ENCODE measurements at places on chromosomes 2 and 18.

GRCh38 chr2:237874585-237875161, 15.2 kb downstream of the RAMP1 start:
- DNase-seq = no peak

- DNase-seq = no peak
Measured at GRCh38 chr2:55482186-55482884, 37.2 kb upstream of the CFAP36 start.

DNA sequence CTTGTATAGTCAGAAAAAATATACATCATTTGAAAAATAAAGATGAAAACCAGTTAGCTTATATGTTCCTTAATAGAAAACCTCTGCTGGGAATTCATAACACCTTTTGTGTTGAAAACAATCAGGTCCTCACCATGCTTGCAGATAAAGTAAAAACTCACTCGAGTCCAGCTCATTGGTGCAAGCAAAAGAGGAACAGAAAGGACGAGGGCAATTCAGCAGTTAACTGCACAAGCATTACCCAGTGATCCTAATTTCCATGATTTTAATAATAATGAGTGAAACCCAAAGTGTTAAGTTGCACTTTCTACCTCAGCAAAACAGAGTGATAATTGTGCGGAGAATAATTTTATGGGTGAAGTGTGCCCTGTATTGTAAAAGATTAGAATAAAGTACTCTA, 839.9 kb downstream of the BCL11A start:
- DNase-seq = no peak

GRCh38 chr2:218368621-218369153, 12.0 kb downstream of the CATIP start:
- DNase-seq = no peak

- no peak for DNase-seq
Measured at GRCh38 chr2:234459401-234460009, 37.4 kb downstream of the ARL4C start.

DNA sequence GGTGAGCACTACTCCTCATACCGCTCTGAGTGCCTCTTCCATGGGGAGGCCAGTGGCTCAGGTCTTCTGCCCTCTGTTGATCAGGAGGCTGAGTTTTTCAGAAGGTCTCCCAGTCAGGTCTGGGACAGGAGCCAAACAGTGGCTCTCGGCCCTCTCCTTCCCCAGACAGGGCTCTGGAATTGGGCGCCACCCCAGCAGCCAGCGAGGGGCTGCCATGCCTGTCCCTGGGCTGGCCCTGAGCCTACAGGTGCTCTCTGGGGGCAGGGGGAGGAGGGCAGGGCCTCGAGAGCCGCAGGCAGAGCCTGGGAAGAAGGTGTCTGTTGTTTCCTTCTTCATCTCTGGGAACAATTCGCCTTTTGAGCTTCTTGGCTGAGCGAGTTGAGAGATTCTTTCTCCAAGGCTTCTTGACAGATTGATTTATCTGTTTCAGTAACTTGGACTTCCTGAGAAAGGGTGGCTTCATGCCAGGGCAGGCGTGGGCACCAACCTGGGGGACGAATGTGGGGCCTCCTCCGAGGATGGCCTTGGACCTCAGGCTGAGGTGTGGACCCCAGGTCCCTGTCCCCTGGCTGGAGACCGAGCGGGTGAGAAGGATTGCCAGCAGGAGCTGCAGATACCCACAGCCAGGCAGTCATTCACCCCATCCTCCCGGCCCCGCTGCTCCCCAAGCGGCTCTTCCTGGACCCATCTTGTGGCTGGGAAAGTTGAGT, 64.7 kb upstream of the GLI2 start:
- no peak for DNase-seq

DNA sequence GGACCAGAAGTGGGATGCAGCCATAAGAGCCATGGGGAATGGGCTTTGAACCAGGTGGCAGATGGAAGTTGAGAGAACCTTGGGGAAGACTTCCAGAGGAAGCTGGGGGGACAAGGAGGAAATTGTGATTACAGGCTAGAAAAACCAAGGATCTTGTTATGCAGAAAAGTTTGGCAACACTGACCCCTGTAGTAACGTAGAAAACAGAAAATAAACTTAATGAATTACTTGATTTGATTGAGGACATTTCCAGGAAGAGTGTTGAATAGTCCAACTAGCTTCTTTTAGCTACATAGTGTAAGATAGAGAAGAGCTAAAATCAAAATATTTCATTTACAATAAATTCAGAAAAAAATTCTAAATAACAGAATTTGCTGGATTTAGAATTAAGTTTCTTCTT, 91.9 kb upstream of the GPC1 start:
- DNase-seq = no peak

GRCh38 chr2:151610310-151610709, 124.0 kb downstream of the NEB start:
- no peak for DNase-seq

- no peak for DNase-seq
Measured at GRCh38 chr2:7429733-7430132, 512.5 kb downstream of the RNF144A start.

DNA sequence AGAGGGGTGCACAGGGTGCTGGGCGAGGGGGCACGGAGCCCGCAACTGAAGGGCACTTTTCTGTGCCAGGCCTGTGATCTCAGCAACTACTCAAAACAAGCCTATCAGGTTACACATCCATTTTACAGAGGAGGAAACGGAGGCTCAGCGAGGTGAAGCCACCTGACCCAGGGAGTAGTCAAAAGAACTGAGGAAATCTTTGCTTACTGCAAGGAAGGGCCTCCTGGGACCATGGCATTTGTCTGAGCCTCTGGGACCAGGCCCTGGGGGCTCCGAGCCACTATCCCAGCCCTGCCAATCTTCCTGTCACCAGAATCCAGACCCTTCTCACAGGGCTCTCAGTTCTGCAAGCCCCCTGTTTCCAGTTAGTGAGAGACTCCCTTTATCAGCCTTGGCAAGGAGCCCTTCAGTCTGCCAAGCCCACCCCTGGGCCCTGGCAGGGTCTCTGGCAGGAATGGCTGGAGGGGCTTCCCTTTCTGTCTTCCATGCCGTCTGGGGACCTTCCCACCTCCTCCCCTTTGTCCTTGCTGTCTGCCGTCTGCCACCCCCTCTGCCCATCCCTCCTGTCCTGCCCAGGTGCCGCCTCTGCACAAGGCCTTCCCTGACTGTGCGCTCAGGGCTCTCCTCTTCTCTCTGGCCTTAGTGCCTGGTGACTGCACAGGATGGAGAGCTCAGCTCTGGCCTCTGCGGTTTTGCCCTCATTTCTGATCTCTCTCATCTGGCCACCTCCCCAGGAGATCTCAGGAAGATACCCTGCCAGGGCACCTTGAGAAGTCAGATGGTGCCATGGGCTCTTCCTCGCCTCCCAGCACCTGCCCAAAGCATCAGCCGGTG, 194.7 kb upstream of the GLI2 start:
- DNase-seq = no peak

GRCh38 chr2:59920961-59921360, 632.5 kb downstream of the BCL11A start:
- DNase-seq = no peak

- no peak for DNase-seq
Measured at GRCh38 chr2:37855283-37856041, 69.6 kb upstream of the RMDN2 start.

GRCh38 chr18:48798334-48799245, 152.2 kb downstream of the SMAD7 start:
- no peak for DNase-seq

- DNase-seq = no peak
Measured at GRCh38 chr2:31384771-31385276, 29.7 kb downstream of the XDH start.

GRCh38 chr2:4882421-4882820, 809.8 kb upstream of the SOX11 start:
- DNase-seq = no peak

- DNase-seq = no peak
Measured at GRCh38 chr2:191645434-191646162, 32.3 kb upstream of the NABP1 start.

GRCh38 chr2:64945973-64946768, 43.0 kb upstream of the SLC1A4 start:
- peak; percentile 86 for DNase-seq

GRCh38 chr18:69217196-69218000, 183.3 kb upstream of the DOK6 start:
- no peak for DNase-seq

- DNase-seq = no peak
Measured at GRCh38 chr2:149552226-149552625, 35.3 kb downstream of the MMADHC start.

DNA sequence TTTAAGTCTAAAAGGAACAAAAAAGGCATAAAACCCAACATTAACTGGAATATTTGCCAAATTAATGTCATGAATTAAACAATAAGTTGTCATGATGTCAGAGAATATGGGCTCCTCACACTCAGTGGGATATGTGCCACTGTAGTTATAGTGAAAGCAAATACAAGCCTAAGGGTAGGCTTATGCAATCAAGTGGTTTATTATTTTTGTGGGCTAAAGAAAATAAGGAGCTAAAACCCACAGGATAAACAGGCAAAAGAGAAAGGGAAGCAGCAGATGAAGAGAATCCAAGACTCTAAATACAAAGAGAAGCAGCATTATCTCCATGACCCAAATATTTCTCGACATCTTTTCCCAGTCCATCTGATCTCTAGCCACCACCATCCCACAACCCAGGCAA, 17.5 kb downstream of the YWHAQ start:
- no peak for DNase-seq

GRCh38 chr18:22844190-22844589, 88.9 kb upstream of the RBBP8 start:
- no peak for DNase-seq

- DNase-seq = no peak
Measured at GRCh38 chr2:29201979-29202378, 86.8 kb downstream of the CLIP4 start.

- DNase-seq = no peak
Measured at GRCh38 chr18:48152549-48152948, 222.1 kb upstream of the SMAD2 start.

DNA sequence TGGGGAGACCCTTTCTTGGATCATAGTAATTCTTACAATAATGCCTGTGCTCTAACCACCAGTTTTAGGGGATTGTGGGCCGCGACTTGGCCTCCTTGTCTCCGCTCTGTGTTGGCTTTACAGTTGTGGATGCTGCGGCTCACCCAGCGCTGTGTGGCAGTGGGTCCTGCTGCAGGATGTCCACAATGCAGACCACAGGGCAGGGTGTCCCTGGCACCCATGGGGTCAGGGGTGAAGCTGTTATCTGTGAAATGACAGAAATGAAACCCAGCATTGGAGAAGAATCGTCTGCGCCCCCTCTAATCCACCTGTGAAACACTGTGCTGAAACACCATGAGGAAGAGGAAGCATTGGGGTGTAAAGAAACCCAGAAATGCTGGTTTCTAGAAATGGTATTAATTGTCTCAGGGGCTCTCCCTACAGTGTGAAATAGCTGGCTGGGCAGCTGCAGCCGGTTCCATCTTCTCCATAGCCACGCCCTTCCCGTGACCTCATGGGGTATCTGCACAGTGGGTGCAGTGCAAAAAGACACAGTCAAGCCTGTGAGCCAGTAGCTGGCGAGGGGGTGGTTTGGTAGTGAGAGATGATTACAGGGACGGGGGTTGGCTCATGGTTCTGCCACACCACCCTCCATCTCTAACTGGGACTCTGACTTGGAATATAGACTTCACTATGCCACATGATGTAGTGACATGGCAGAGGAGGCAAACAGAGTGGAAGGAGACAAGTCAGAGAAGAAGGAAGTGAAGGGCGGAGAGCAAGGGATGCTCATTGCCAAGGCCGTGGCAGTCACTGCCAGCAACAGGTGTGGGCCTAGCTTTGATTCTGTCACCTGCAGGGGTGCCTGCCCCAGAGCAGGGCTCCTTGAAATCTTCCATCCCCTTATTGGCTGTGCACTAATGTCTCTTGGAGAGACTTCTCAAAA, 16.2 kb downstream of the INPP4A start:
- DNase-seq = peak; percentile 93

GRCh38 chr2:196168181-196168580, 3.2 kb downstream of the STK17B start:
- DNase-seq = no peak

GRCh38 chr2:217074576-217075255, 214.9 kb upstream of the TNP1 start:
- no peak for DNase-seq
